GM10248 (cell line): ENCODE measurements at places on chromosomes 7 and 10.

GRCh38 chr10:129470103-129470851 is 3.2 kb downstream of the MGMT start:
- DNase-seq = no peak

DNA sequence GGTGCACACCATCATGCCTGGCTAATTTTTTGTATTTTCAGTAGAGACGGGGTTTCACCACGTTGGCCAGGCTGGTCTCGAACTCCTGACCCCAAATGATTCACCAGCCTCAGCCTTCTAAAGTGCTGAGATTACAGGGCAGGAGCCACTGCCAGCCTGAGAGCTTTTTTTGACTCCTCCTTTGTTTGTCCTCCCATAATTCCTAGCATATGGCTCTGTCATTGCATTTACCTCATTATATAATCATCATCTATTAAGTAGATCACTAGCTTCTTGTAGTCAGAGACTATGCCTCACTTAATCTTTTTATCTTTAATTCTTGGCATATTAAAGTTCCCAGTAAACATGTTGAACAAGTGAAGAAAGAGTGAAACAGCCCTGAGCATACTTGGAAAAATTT is 82.1 kb downstream of the CPEB3 start:
- no peak for DNase-seq

DNA sequence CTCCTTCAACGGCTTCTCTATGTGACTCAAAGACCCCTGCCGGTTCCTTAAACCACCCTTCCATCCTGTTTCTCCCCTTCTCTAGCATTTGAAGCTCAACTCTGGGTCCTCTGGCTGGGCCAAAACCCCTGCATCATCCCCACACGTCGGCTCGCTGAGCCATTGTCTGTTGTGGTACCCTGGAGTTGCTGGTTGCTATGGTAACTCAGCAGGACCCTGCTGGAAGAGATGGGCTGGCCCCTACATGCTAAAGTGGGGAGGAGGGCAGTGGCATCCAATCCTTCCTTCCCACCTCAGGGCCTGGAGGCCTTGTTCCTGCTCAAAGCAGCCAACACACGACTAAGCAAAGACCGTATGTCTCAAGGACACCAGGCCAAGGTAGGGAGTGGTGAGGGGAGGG is 452.5 kb downstream of the PLXNA4 start:
- DNase-seq = no peak

DNA sequence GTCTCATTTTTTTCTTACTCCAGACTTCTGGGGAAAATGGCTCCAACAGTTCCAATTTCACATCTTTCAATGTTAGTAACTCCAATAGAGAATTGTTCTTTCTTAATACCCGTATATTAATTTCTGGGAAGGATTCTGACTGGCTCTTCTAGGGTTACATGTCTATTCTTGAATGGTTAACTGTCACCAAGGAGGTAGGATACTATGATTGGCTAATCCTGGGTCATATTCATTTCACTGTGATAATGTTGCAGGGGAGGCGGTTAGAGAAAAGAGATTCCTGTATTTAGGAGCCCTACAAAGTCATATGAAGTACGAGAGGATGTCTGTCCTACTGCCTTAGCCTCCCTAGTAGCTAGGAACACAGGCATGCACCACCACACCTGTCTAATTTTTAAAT is 16.1 kb upstream of the VCL start:
- no peak for DNase-seq

DNA sequence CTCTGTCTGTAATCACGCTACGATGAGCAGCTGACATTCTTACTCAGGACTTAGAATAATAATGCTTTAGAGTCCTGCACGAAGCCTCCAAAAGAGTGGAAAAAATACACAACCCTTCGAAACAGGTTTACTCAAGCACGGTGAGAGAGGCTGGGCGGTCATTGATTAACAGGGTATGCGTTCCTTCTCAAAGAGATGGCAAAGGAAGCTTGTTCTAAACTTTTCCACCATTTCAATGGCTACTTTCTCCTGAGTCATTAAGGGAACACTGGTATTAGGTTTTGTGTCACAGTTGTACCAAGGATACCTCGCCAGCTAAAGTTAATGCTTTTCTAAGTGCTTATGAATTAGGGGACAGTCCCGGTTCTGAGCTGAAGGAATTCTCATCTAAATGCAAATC is 141.9 kb upstream of the RHEB start:
- no peak for DNase-seq

- no peak for DNase-seq
Observed at GRCh38 chr10:75847477-75847876, 416.1 kb downstream of the LRMDA start.

- no peak for DNase-seq
Observed at GRCh38 chr7:7099584-7100014, 82.7 kb upstream of the C1GALT1 start.

GRCh38 chr10:97179731-97180362 is 5.9 kb downstream of the SLIT1 start:
- DNase-seq = no peak

GRCh38 chr10:129021594-129022304 is 445.3 kb upstream of the MGMT start:
- DNase-seq = no peak

GRCh38 chr7:21099432-21099831 is 312.7 kb upstream of the SP8 start:
- no peak for DNase-seq
